Mesothelial cell of epicardium (in vitro differentiated cells): ENCODE measurements at places on chromosomes 2 and 18. TPM values are rescaled to one million over a fixed set of nuclear protein-coding genes. Genes with fewer than 3 reads are reported as not detected.

GRCh38 chr2:98258906-98259305, 87.3 kb upstream of the CNGA3 start:
- DNase-seq, result no peak
- H3K27me3 ChIP-seq, result peaks cover 10% of the 10 kb centered on the region
- no peak overlapping the region for H3K27ac ChIP-seq
- H3K4me1 ChIP-seq, result no peaks in the 10 kb centered on the region
- peaks cover 3% of the 10 kb centered on the region for H3K36me3 ChIP-seq
- H3K4me3 ChIP-seq, result no peak overlapping the region

DNA sequence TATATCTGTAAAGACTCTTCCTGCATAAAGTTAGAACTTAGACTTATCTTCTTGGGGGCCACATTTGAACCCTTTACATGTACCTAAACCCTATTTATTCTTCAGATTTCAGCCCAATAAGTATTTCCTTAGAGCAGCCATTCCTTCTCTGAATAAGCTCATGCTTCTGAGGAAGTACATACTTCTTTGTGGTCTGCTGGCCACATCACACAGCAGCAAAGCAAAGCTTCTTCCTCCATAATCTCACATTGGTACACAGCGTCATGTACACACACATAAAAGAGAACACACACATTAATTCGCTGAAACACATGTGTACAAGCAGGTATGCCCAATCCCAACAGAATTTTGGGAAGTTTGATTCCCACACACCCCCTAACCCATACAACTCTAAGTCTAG, 331.0 kb downstream of the CDH2 start:
- H3K36me3 ChIP-seq, result no peaks in the 10 kb centered on the region
- peaks cover 16% of the 10 kb centered on the region for H3K4me1 ChIP-seq
- H3K27me3 ChIP-seq, result no peaks in the 10 kb centered on the region
- H3K27ac ChIP-seq, result no peak overlapping the region
- H3K4me3 ChIP-seq, result no peak overlapping the region
- no peak for DNase-seq

- H3K27ac ChIP-seq, result peak overlapping the region; percentile 92
- no peak for DNase-seq
- H3K27me3 ChIP-seq, result no peaks in the 10 kb centered on the region
- peaks cover 10% of the 10 kb centered on the region for H3K36me3 ChIP-seq
Measured at GRCh38 chr18:44733069-44733753, 52.5 kb downstream of the SETBP1 start.

HTR2B gene
- total RNA-seq, result 2.6 to 3.7 TPM (median 3.4 TPM) in 3 replicates

ANKRD62 gene
- not detected in 3 replicates for total RNA-seq
